Activated B cell treated with CpG ODN at 0.5 μM for 24 hours (primary cell): ENCODE measurements at places on chromosomes 5 and 9. TPM values are rescaled to one million over a fixed set of nuclear protein-coding genes. Genes with fewer than 3 reads are reported as not detected.

The MARVELD2 gene
- total RNA-seq: 1.2 and 1.6 TPM in 2 replicates

The ZNF618 gene
- 0.22 and 0.67 TPM in 2 replicates for total RNA-seq

DNA sequence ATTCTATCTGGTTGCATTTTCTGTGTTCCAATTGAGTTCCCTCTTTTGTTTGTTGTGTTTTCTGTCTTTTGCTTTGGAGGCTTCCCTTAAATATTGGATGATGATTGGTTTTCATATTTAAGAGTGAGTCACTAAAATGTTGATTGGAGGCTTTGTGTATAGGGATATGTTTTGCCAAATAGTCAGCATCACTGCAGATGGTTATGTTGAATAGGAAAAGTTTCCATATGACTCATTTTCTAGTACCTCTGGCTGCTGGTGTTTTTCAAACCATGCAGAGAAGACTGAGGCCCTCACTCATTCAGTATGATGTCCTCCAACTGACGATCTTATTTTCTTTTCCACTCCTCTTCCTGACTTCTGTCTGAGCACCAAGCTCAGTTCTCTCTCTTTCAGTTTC is 1290.0 kb downstream of the EFNA5 start:
- no peak for DNase-seq

DNA sequence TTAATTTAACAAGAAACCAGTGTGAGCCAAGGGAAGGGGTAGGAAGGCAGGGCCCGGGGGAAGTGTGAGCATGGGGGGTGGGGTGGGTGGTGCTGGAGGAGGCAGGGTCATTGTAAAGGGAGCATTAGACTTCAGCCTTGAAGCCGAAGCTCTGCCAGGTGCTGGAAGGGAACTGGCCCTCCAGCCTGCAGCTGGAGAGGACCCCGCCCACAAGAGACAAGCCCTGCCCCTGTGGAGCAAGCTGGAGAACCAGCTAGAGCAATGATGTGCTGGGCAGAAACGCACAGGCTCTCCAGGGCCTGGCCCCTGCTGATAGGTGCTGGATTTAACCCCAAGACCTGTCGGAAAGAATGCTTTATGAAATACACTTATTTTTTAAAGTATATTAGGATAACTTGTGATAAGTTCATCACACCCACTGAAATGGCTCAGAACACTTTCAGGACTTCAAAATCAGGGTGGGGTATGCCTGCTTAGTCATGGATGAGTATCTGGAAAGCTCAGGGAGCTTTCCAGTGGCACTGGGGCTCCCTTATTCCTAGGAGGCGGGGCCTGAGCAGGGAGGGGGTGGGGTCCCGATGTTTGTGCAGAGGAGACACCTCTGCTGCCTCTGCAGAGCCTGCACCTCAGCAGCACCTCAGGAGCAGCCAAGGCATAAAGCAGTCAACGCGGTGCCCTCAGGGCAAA is 27.1 kb downstream of the UBE2QL1 start:
- DNase-seq: no peak

- DNase-seq: no peak
These were observed 59.8 kb downstream of the FOXD1 start for GRCh38 chr5:73388740-73389139.
